ENCODE measurements at places on chromosomes 6 and 20. TPM values are rescaled to one million over a fixed set of nuclear protein-coding genes. Genes with fewer than 3 reads are reported as not detected.

Gene DTNBP1
- 14.2 TPM for total RNA-seq

Gene BPIFA1
- total RNA-seq, result not detected

Gene DNAH8
- 15.6 TPM for total RNA-seq

GRCh38 chr6:129733290-129733689, 23.3 kb upstream of the ARHGAP18 start:
- no peaks in the 10 kb centered on the region for H3K27me3 ChIP-seq
- H3K4me3 ChIP-seq, result no peak overlapping the region
- no peaks in the 10 kb centered on the region for H3K36me3 ChIP-seq
- H3K27ac ChIP-seq, result no peak overlapping the region
